ENCODE measurements at places on chromosomes 13 and 19. TPM values are rescaled to one million over a fixed set of nuclear protein-coding genes. Genes with fewer than 3 reads are reported as not detected.

CBLC gene
- 70.7 TPM for total RNA-seq

APOC4 gene
- total RNA-seq, result not detected

ZNF723 gene
- total RNA-seq, result not detected

ZNF540 gene
- total RNA-seq, result 3.0 TPM

TUBA3C gene
- not detected for total RNA-seq

MADCAM1 gene
- total RNA-seq, result not detected

RNF6 gene
- total RNA-seq, result 18.2 TPM

SUCLA2 gene
- 47.8 TPM for total RNA-seq

ATP4B gene
- not detected for total RNA-seq

ZNF525 gene
- total RNA-seq, result 15.3 TPM

EVI5L gene
- 26.3 TPM for total RNA-seq

SIGLEC10 gene
- 3.5 TPM for total RNA-seq

ZNF541 gene
- total RNA-seq, result not detected

KCNK6 gene
- total RNA-seq, result 20.3 TPM

RASAL3 gene
- total RNA-seq, result 2.4 TPM

MEGF8 gene
- 21.5 TPM for total RNA-seq

NXNL1 gene
- total RNA-seq, result not detected

ZNF223 gene
- 3.6 TPM for total RNA-seq

GRAMD1A gene
- total RNA-seq, result 19.7 TPM

PRODH2 gene
- total RNA-seq, result not detected

LIM2 gene
- not detected for total RNA-seq

GAS6 gene
- 246 TPM for total RNA-seq

MISP3 gene
- total RNA-seq, result 17.4 TPM

ZNF709 gene
- 4.1 TPM for total RNA-seq

CFAP97D2 gene
- total RNA-seq, result not detected

TMEM238 gene
- 31.3 TPM for total RNA-seq

ZNF625 gene
- 2.4 TPM for total RNA-seq

PRRG2 gene
- total RNA-seq, result 14.5 TPM

ANGPTL8 gene
- total RNA-seq, result not detected

PABPC3 gene
- total RNA-seq, result 0.51 TPM

ELSPBP1 gene
- not detected for total RNA-seq

DCT gene
- total RNA-seq, result 122 TPM

LATS2 gene
- 18.7 TPM for total RNA-seq

SRRM5 gene
- 1.4 TPM for total RNA-seq

TRPC4 gene
- total RNA-seq, result 0.32 TPM

KCTD4 gene
- 0.89 TPM for total RNA-seq

RDH8 gene
- total RNA-seq, result not detected

PLVAP gene
- 25.5 TPM for total RNA-seq

ZSCAN4 gene
- total RNA-seq, result 2.3 TPM

TMEM259 gene
- 230 TPM for total RNA-seq

PCDH17 gene
- 0.80 TPM for total RNA-seq

IGFL3 gene
- total RNA-seq, result 10.2 TPM

CRLF1 gene
- 60.5 TPM for total RNA-seq

ZNF780B gene
- 9.8 TPM for total RNA-seq

PSG2 gene
- not detected for total RNA-seq

GDF15 gene
- 0.57 TPM for total RNA-seq

SHISA7 gene
- total RNA-seq, result not detected

LHFPL6 gene
- 11.9 TPM for total RNA-seq

PLIN5 gene
- 7.1 TPM for total RNA-seq

ICAM5 gene
- not detected for total RNA-seq

MTIF3 gene
- 42.1 TPM for total RNA-seq

CRX gene
- total RNA-seq, result not detected

CLIP3 gene
- 3.0 TPM for total RNA-seq

MEDAG gene
- 13.8 TPM for total RNA-seq

RNF17 gene
- total RNA-seq, result not detected

KLHL1 gene
- total RNA-seq, result not detected

WDR88 gene
- total RNA-seq, result not detected

OR10H1 gene
- total RNA-seq, result not detected

All from suprapubic skin (tissue), 4 donors.